ENCODE measurements at places on chromosomes 12 and 14.

DNA sequence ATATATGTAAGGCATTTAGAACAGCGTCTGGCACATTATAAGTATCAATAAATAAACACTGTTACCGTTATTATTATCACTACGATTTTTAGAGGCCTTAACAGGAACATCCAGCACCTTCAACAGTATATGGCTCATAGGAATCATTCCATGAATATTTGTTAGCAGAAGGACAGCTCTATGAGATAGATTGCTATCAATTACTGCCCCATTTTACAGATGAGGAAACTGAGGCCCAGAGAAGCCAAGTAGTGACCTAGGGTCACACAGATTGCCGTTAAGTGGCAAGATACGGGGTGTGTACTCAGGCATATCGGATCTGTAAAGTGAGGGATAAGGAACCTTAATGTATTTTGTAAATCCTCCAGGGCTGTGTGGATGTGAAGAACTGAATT is 510 bp upstream of the PSMD9 start:
- DNase-seq: no peak

DNA sequence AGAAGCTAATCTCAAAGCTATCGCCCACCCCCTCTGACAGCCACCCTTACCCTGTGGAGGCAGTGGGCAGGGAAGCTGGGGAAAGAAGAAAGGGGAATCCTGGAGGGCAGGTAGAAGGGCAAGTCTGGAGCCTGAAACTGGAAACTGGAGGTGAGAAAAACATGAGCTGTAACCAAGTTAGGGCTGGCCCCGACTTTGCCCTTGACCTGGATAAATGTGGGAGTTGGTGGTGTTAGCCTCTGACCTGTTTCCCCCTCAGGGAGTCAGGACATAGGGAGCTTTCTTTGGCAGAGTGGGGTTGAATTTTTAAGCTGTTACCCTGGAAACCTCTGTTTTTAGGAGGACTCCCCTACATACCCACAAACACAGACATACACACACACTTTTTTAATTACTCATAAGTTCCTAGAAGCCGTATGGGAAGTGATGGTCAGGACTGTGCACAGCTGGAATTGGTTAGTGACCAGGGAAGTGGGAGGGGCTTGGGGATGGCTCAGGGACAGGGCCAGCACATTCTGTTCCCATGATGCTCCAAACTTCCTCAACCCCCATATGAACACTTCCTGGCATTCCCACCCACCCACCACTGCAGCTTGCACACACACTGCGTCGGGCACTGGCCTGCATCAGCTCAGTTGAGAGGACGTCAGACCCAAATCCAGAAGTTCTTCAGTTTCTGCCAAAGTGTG is 5.0 kb upstream of the MMP19 start:
- peak; percentile 100 for DNase-seq

DNA sequence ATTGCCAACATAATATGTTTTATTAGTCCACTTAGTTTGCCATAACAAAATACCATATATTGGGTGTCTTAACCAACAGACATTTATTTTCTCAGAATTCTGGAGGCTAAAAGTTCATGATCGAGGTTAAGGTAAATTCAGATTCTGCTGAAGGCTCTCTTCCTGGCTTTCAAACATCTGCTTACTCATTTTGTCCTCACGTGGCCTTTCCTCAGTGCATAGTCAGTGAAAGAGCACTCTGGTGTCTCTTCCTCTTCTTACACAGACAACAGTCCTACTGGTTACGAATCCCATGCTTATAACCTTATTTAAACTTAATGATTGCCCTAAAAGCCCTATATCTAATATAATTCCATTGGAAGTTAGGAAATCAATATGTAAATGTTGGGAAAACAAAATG is 479.7 kb downstream of the FSCB start:
- no peak for DNase-seq

- DNase-seq: no peak
Measured at GRCh38 chr12:55955800-55956508, 9.9 kb downstream of the PMEL start.

DNA sequence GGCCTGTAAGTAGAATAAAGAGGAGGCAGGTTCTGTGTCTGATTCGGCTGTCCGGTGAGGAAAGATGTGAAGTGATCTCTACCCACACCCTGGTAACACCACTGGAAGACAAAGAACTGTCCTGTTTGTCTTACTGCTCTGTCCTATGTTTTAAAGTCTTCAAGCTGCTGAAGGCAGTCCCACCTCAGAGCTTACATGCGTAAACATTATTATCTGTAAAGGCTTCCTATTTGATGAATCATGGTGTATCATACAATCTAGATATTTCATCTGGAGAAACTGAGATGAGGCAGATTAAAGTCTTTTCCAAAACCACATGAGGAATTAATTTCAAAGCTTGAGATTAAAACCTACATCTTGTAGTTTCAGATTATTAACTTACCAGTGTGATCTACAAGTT is 427.6 kb downstream of the ZFP36L1 start:
- no peak for DNase-seq
